ENCODE measurements at places on chromosomes 3 and 15.

DNA sequence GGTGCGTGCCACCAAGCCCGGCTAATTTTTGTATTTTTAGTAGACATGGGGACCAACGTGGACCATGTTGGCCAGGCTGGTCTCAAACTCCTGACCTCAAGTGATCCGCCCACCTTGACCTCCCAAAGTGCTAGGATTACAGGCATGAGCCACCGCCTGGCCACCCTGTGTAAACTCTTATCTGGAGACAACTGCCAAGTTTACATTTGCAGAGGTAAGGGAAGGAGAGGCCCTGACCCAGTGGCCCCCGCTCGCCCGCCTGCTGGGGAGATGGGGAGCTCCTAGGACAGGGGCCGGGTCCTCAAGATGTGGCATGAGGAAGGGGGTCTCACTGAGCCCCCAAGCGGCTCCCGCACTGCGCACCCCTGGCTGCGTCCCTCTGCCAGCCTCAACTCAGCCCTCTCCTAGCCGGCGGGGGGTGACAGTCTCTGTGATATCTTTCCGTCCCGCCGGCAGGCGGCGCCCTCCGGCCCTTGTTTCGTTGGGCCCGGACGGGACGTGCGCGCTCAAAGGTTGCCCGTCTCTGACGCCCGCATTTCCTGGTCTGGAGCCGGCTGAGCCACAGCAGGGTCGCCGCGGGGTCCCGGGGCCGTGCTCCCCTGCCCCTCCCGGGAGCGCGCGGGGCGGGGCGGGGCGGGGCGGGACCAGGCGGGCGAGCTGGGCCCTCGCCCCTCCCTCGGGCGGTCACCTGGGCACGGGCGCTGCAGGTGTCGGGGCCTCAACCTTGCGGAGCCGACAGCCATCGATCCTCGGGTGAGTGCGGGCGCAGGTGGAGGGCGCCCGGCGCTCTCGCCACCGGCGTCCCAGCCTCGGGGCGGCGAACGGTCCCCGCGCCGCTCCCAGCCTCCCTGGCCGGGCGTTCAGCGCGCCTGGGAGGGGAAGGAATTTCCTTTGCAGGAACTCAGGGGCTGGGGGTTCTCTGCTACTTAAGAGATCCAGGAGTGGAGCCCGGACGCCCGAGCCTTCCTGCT lies at the start of gene GPR160:
Gene GPR160, plus strand, starts transcription at position 533 of the 971 bp plus-strand sequence. CDS start 45,978 bp downstream, outside the sequence.
- DNase-seq, result peak; percentile 32

GRCh38 chr3:53109190-53109589 lies 21.0 kb downstream of the RFT1 start:
- peak; percentile 54 for DNase-seq

- no peak for DNase-seq
Observed at GRCh38 chr3:136247436-136247835, 2.7 kb upstream of the PCCB start.

- DNase-seq, result no peak
Observed at GRCh38 chr3:129205109-129205832, 21.6 kb upstream of the CNBP start.

- DNase-seq, result peak; percentile 85
Observed at GRCh38 chr3:31041161-31041978, 146.9 kb upstream of the GADL1 start.

- peak; percentile 5 for DNase-seq
Observed at GRCh38 chr15:79844221-79844620, 52.6 kb downstream of the MTHFS start.

DNA sequence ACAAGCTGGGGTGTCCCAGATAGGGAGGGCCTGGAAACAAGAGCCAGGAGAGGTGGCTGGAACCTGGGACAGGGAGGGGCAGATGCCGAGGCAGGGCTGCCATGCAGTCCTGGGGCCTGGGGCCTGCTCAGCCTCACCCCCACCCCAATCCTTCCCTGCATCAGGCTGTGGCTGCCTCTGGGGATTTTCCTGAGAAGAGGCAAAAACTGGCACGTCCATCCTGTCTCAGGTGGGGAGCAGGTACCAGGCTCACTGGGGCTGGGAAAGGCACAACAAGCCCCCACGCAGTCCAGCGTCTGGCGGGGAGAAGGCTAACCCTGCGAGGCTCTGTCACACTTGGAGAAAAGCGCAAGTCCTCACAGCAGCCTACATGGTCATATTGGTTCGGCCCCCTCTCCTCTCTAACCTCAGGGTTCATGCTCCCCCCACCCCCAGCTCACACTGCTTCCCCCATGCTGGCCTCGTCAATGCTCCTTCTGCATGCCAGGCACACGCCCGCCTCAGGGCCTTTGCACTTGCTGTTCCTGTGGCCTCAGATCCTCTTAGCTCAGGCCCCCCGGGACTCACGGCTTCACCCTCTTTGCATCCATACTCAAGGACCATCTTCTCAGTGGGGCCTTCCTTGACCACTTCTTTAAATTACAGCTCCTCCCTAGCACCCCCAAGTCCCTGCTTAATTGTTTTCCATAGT lies 53.1 kb downstream of the LINGO1 start:
- no peak for DNase-seq

- peak; percentile 38 for DNase-seq
Observed at GRCh38 chr15:40787344-40787841, 17.6 kb downstream of the C15orf62 start.

- no peak for DNase-seq
Observed at GRCh38 chr3:53192608-53193007, 31.6 kb downstream of the PRKCD start.

- DNase-seq, result no peak
Observed at GRCh38 chr15:51299187-51300015, 39.0 kb downstream of the CYP19A1 start.

GRCh38 chr3:186949281-186949982 lies 19.1 kb downstream of the ST6GAL1 start:
- DNase-seq, result no peak

GRCh38 chr3:104561324-104561723 lies 805.4 kb upstream of the ALCAM start:
- no peak for DNase-seq

- DNase-seq, result peak; percentile 95
Observed at GRCh38 chr3:160129459-160130061, 95.7 kb upstream of the C3orf80 start.

GRCh38 chr15:87672309-87673288 lies 583.9 kb downstream of the NTRK3 start:
- DNase-seq, result no peak

DNA sequence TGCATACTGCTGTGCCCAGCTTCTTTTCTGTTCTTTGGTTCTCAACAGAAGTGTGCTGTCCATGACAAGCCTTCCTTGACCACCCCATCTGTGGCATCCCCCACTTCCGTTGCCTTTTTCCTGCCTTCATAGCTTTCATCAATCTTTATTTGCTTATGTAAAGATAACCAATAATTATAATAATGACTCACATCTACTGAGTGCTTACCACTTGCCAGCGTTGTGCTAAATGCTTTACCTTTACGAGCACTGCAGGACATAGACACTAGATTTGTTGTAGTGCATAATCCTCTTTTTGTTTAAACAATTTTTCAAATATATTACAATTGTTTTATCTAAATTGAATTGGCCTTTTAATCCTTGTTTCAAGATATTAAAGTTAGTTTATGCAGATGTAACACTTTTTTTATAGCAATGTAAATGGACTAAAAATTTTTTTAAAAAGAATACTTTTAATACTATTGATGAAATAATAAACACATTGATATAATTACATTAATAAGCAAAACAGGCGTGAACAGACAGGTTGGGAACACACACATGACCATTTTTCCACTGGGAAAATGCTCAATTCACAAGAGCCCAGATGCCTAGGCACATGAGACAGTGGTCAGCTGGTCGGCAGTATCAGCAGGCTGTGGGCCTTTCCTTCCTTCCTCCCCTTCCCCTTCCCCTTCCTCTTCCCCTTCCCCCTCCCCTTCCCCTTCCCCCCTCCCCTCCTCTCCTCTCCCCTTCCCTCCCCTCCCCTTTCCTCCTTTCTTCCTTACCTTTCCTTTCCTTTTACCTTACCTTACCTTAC lies 42.5 kb downstream of the TRAK1 start:
- DNase-seq, result no peak

- DNase-seq, result no peak
Observed at GRCh38 chr3:41348401-41348800, 149.1 kb downstream of the CTNNB1 start.

Data from HCEC 1CT (cell line).